ENCODE measurements at places on chromosomes 2 and 18.

DNA sequence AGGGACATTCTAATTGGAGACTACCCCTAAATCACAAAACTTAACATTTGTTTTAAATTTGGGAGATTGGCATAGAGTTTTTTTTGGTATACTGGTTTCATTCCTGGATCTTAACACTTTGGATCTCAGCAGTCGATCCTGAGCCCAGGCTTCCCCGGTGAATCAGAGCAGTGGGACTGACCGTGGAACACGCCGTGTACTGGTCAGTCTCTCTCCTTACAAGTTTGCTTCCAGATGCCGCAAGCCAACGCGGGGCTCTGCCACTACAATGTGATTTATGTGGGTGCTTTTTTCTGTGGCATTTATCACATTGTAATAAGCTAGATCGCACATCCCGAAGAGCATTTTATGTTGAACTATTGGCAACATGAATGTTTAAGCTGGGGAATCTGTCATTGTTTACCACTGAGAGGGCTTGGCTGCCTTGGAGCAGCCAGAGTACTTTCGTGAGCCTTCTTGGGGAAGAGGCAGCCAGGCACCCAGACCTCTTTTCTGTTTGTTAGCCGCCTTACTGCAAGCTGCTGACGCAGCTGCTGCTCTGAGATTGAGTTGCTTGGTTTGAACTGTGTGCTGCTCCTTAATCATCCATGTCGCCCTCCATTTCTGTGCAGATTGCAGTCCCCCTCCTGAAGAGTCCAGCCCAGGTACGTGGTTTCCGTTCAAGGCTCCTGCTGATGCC lies 49.3 kb downstream of the COA5 start:
- no peak for DNase-seq

GRCh38 chr18:54852780-54853675 lies 24.8 kb downstream of the RAB27B start:
- DNase-seq: no peak

GRCh38 chr2:36376319-36376765 lies 20.8 kb downstream of the CRIM1 start:
- DNase-seq: peak; percentile 82

DNA sequence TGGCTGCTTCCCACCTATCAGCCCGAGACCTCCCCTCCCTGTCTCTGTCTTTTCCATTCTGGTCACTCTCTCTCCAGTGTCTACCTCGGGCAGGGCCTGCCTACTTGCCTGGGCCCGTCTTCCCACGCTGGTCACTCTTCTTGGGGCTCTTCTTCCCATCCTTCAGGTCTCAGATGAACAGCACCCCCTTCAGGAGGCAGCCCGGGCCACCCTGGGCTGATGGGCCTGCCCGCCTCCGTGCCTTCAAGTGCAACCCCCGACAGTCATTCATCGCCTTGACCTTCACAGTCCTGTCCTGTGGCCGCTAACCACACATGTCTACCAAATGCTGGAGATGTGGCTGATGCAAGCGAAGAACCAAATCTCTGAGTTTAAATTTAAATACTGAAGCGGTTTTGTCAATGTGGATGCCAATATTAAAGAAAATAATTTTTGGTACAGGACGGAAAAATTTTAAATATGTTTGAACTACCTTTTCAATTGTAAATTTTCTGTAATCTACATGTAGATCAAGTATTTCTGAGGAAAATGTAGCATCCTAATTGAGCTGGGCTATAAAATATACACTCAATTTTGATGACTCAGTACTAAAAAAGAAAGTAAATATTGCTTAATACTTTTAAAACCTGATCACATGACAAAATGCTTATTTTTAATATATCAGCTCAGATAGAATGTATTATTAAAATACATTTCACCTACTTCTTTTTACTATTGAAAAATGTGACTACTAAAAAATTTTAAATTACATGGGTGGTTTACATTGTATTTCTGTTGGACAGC lies 96.4 kb downstream of the LAMA1 start:
- no peak for DNase-seq

DNA sequence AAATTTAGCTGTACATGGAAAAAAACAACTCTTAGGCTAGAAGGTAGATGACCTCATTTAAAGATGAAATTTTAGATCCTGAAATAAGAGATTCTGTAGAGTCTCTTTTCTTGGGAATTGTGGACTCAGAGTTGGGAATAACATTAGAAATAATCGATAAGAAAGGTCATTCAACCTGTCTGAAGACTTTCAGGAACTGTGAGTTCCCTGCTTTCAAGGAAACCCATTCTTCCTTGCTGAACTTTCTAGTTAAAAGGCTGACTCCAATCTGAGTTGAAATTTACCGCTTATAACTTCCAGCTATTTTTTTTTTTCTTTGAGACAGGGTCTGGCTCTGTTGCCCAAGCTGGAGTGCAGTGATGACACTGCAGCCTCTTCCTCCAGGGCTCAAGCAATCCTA lies 16.8 kb upstream of the SMAD7 start:
- no peak for DNase-seq

GRCh38 chr2:205650931-205651330 lies 31.4 kb upstream of the NRP2 start:
- DNase-seq: no peak

All from psoas muscle (tissue), 8 donors.